ENCODE measurements at places on chromosomes 7 and 10.

DNA sequence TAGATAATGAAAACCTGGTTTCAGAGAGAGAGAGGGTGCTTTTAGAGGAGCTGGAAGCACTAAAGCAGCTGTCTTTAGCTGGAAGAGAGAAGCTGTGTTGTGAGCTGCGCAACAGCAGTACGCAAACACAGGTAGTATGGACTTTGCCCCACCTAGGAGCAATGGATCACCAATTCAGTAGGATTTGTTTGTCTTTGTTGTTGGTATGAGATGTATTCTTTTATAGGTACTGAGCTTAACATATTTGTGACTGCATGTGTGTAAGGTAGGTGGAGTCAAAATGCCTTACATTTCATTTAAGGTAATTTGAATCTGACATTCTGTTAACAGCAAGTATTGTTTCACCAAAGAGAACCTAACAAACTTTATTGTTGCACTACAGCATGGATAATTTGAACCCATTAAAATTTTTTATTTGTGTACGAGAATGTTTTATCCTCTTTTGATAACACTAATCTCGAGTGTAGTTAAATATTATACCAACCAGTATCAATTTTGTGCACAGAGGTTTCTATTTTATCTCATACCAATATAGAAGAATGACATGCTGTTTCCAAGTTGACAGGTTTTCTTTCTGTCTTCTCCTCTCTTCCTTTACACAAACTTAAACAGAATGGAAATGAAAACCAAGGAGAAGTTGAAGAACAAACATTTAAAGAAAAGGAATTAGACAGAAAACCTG lies 92.1 kb downstream of the CYP51A1 start:
- no peak for DNase-seq

DNA sequence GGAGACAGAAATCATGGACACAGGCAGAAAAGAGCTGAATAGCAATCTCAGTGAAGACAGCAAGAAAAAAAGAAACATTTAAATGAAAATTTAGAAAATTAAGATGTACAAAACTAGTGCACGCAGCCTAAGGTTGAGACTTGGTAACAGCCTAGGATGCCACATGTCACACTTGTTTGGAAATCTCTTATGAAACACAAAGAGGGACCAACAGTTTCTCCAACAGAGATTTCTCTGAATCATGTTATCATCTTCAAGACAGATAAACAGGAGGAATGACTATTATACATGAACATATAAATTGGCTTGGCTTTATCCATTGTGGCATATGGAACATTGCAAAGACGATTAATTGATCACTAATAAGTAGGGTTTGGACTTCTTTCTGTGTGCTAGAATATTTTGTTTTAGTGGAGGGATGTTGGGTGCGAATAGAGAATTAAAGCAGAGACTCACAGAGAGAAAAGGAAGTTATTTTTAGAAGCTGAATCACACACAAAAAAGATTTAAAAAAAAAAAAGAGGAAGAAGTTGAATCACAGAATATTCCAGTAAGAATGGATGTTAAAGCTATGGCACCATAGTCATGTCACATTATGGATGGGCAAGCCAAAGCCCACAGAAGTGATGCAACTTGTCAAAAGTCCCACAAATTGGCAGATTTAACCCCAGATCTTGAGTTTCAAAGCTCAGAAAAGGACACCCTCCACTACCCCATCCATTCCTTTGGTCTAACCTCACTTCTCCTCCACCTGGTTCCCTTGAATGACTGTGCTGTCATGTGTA lies 91.6 kb downstream of the MYOF start:
- no peak for DNase-seq

GRCh38 chr7:37359180-37359579 lies 89.5 kb downstream of the ELMO1 start:
- DNase-seq: no peak

GRCh38 chr7:91351374-91351773 lies 87.1 kb downstream of the FZD1 start:
- DNase-seq: no peak

GRCh38 chr10:97454330-97455036 lies 8.5 kb downstream of the ZDHHC16 start:
- DNase-seq: no peak

- DNase-seq: no peak
Observed at GRCh38 chr7:2499181-2499580, 20.4 kb upstream of the LFNG start.

DNA sequence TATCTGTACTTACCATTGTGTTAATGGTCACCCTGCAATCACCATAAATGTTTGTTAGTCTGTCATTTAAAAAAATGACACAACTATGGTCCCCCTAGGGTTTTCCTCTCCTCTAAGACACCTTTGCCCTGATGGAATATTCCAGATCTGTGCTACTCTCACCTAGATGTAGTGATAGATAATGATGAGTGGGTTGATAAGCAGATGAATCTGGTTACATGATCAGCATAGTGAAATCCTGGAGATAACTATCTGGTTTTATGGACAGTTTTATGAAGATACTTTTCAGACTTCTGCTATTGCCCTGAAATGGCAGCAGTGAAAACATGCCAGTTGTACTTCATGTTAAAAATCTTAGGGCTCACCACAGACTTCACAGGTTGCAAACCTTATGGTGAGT lies 152.4 kb downstream of the GATA3 start:
- no peak for DNase-seq

DNA sequence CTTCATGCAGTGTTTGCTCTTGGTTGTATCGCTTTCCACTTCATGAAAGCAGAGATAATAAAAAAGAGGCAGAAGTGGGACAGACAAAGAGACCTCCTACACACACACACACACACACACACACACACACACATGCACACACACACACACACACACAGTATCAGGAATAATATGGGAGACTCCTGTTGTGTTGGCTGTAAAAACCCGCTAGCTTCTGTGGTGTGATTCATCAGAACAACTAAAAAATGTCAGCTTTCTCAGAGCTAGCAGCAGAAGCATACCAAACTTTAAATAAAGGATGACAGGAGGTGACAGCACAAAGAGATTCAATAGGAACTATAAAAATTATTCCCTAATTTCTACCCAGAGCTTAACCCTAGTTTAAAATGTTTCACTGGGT lies 148.2 kb upstream of the LRRTM3 start:
- no peak for DNase-seq

- peak; percentile 18 for DNase-seq
Observed at GRCh38 chr10:97025613-97026242, 160.0 kb downstream of the SLIT1 start.

DNA sequence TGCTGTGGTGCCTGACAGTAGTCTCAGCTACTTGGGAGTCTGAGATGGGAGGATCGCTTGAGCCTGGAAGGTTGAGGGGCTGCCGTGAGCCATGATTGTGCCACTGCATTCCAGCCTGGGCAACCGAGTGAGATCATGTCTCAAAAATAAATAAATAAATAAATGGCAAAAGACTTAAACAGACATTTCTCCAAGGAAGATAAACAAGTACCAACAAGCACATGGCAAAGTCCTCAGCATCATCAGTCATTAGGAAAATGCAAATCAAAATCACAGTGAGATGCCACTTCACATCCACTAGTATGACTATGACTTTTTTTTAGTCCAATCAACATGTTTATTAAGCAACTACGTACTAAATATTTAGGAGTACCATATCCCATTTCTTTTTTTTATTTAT lies 21.3 kb upstream of the KPNA7 start:
- no peak for DNase-seq

- no peak for DNase-seq
Observed at GRCh38 chr7:100342765-100343164, 15.2 kb upstream of the PILRB start.

- no peak for DNase-seq
Observed at GRCh38 chr10:51397244-51397643, 302.2 kb downstream of the CSTF2T start.

- no peak for DNase-seq
Observed at GRCh38 chr7:147990079-147990478, 600.5 kb upstream of the C7orf33 start.

DNA sequence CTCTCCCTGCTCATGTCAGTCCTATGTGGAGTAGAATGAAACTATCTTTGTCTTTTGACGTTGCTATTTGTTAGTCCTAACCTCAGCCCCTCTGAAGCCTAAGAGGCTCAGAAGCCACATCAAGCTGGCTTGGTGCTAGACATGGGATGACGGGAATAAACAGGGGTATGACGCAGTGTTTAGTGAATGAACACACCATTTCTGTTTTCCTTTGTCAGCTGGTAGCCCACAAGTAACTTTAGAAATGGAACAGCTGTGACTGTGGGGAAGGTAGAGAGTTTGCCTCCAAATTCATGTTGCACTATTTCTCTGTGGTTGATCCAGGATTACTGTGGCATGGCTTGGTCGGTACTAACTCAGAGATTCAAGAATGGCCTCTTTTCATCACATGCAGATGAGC lies 31.3 kb downstream of the COX15 start:
- no peak for DNase-seq

DNA sequence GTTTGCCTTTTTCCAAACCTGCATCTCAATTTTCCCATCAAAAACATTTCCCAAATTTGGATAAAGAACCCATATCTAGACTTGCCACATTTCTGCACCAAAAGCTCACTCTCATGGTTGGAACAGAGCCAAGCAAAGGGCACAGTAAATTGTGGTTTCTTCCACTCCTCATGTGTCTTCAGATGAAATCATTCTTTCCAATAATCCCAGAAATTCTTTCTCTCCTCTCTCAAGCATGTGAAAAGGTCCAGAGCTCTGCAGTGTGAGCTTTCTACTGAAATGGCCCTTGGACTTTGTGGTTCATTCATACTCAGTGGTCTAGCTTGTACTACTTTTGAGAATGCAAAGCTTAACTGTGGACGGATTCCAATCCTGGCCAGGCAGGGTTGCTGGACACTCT lies 19.8 kb downstream of the PRSS2 start:
- DNase-seq: no peak

- DNase-seq: no peak
Observed at GRCh38 chr7:77667459-77668086, 28.7 kb upstream of the RSBN1L start.

DNA sequence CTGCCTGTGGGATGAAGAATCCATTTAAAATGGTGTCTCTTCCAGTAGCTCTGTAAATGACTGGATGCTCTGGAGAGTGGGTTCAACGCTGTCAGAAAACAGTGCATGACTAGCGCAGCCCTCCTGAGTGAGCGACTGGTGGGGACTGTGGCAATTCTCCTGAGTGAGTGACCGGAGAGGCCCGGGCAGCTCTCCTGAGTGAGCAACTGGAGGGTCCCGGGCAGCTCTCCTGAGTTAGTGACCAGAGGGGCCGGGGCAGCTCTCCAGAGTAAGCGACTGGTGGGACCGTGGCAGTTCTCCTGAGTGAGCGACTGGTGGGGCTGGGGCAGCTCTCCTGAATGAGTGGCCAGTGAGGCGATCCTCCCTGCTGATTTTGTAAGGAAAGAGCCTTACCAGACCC lies 85.5 kb downstream of the WDR37 start:
- DNase-seq: no peak

All from NCI-H2081 (cell line).